ENCODE measurements at places on chromosomes 16 and 17.

- DNase-seq: no peak
Observed at GRCh38 chr16:49552313-49552928, 178.8 kb downstream of the C16orf78 start.

DNA sequence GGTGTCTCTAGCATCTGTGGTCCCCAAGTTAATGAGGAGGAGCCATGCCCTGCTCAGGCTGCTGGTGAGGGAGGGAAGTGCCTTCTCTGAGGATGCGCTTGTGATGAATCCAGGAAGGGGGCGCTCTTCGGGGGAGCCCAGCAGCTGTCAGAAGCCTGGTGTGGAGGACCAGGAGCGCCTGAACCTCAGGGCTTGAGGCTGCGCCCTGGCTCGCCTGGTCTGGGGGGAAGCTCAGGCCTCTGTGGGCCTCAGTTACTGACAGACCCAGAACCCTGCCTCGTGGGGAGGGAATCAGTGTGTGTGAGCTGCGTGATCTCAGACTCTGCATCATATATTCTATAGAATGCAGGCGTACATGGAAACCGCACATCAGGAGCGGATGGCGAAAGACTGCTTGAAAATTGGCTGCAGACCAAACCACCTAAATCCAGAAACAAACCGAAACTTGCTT lies 126.1 kb downstream of the SEC14L1 start:
- no peak for DNase-seq

DNA sequence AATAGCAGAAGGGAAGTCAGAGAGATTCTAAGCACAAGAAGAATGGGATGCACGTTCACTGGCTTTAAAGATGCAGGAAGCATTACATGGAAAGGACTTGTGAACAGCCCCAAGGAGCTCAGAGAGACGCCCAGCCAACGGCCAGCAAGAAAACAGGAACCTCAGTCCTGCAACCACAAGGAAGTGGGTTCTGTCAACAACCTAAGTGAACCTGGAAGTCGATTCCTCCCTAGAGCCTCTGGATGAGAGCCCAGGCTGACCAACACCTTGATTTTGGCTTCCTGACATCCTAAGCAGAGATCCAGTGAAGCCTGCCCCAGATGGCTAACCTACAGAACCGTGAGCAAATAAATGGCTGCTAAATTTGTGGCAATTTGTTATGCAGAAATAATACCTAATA lies 24.5 kb downstream of the GPR142 start:
- DNase-seq: no peak

DNA sequence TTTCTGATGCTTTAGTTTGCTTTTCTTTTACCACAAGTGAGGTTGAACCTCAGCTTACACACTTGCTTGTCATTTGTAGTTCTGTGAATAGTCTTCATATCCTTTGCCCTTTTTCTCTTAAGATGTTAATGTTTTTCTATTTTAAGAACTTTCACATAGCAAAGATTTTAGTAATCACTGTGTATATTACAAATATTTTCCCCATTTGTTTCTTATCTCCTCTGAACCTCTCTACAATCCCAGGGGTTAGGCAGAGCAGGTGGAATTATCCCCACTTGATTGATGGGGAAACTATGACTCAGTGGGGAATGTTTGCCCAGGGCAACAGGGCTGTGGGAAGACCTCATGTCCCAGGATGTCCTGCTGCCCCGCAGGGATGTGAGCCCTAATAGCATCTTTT lies 11.7 kb upstream of the MYH3 start:
- no peak for DNase-seq

DNA sequence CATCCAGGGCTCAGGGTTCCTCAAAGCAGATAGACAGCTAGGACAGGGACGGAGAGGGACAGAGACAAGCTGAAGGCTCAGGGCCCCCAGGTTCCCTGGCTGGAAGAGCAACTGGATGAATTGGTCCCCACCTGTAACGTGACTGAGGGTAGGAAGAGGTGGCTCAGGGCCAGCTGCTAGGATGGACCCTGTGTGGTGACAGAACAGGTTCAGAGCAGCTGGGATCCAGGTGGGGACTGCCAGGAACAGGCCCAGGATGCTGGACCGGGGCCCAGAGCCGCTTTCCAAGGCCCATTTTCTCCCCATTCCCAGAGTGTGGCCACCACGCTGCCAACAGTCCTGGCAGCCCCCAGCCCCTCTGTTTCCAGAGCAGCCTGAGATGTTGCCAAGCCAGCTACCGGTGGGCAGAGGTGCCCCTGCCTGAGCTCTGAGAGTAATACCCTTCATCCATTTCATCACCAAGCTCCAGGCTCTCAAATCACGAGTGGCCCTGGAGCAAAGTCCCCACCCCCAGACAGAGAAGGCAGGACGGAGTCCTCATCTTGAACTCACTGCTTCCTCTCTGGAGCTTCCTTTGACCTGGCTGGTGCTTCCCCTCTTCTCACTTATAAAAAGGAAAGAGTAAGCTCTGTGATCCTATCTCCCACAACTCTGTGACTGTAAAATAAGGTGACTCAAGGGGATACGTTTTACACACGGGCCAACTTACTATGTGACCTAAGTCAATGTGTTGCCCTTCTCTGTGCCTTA lies 79.6 kb downstream of the TMEM132E start:
- no peak for DNase-seq

DNA sequence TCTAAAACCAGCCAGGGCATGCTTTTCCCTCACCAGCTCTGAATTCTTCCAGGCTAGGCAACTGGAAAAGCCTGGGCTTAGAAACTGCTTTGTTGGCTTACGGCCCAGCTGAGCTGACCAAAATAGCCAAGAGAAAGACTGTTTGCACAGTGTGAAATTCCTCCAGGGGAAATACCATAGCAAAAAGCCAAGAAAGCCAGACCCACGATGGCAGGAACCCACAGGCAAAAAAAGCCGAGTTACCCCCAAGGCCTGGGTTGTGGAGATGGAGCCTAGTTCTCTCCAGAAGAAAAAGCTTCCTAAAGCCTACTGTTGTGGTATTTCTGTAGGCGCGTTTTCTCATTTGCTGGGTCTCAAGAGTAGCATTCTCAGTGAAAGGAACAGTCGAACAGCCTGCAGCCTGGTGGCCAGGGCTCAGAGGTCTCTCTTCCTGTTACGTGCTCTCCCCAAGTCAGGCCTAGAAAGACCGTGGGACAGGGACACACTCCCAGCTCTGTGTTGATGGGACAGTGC lies 9.2 kb downstream of the SP2 start:
- no peak for DNase-seq

GRCh38 chr16:83296505-83296904 lies 511.3 kb upstream of the HSBP1 start:
- DNase-seq: no peak

DNA sequence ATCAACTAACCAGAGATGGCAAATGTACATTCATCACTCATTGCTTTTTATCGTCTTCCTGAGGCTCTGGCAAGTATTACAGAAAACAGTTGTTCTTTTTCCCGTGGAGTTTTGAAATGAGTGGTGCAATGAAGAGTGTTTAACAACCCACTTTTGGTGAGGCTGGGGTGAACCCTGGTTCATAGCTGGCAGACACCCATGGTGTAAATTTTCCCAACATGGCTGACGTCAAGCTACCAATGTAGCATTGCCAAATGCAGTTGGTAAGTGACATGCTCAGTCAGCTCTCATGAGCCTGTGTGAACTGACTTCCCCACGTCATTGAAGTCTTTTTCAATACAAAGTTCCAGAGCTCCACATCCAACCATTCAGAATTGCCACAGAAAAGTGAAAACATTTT lies 386.2 kb downstream of the TMEM114 start:
- no peak for DNase-seq

GRCh38 chr16:30472328-30472942 lies at the start of gene ITGAL:
TSS of gene ITGAL (plus strand) at chr16:30472742. CDS start at chr16:30472838, 96 bp downstream.
- no peak for DNase-seq

GRCh38 chr16:28587386-28587785 lies 9.5 kb downstream of the SULT1A2 start:
- DNase-seq: no peak

DNA sequence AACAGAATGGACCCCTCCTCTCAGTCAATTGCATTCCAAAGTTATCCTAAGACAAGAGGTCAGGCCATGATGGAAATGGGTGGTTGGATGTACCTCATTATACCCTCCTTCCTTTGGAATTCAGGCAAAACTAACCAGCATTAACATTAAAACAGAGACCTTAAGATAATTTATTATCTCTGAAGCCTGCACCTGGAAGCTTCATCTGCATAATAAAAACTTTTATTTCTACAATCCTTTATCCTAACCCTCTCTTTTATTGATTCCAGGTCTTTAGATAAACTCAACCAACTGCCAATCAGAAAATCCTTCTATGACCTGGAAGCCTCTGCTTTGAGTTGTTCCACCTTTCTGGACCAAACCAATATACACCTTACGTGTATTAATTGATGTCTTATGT lies 49.0 kb downstream of the ACSM1 start:
- no peak for DNase-seq

DNA sequence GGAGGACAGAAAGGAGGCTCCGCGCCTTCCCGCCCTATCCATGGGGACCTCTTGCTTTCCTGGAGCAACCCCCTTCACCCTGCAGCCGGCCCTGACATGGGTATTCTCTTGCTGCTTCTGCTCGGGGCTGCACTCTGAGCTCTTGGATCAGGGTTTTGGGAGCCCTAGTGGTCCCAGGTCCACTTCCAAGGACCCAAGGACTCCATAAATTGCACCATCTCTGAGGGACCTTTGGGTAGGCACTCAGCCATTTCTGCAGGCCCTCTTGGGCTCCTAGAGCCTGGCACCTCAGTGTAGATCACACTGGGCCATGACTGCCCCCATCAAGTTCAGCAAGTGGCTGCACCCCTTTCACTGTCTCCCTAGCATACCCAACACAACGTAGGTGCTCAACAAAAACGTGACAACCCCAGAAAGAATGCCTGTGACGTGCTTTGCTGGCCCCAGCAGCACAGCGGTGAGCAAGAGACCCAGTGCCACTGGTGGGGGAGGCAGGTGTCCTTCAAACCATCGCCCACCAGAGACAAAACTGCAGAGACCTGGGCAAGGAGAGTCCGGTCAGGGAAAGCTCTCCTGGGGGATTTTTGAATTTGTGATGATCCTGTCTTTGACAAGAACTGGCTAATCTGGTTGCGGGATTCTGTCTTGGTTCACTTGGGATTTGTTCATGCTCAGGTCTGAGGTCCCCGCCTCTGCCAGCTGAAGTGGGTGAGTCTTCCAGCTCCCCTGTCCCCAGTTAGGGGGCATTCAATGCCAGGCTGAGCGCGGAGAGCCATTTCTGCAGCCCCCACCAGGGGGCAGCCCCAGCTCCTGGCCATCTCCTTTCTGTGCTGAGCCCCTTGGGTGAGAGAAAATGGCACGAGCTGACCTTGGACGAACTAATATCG lies 2.5 kb upstream of the RAB11FIP4 start:
- no peak for DNase-seq

DNA sequence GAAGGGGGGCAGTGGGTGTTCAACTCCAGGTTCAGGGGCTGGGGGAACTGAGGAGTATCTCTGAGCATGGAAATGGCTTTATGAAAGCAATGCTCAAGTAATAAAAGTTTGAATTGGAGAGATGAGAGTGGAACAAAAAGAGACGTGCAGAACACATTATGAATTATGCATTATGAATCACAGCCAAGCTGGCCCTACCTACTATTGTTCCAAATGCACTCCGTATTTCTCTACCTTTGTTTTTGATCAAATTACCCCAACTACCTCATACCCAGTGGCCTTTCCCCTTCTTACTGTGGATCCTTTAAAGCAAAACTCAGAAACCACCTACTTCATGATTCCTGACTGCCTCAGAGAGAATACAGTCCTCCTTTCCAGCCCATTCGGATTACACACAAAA lies 38.1 kb downstream of the TEKT3 start:
- no peak for DNase-seq

Measured in NCI-H510A (cell line).